ENCODE measurements at places on chromosomes 6 and 20. TPM values are rescaled to one million over a fixed set of nuclear protein-coding genes. Genes with fewer than 3 reads are reported as not detected.

DNA sequence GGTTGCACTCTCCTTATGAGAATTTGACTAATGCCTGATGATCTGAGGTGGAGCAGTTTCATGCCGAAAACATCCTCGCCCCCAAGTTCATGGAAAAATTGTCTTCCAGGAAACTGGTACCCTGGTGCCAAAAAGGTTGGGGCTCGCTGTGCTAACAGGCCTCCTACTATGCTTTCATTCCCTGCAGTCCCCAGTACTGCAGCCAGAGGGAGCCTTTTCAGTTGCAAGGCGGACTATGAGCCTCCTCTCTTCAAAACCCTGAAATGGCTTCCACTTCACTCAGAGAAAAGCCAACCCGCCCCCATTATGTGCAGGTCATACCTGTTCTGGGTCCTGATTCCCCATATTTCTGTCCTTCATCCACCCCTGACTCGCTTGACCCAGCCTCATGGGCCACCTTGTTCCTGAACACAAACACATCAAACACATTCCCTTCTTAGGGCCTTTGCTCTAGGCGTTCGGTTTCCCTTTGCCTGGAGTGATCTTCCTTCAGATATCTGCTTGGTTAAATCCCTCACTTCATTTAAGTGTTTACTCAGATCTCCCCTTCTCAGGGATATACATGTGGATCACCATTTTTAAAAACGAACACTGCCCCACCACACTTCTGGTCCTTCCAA, 173.7 kb downstream of the PHACTR1 start:
- DNase-seq, result no peak

GRCh38 chr6:154370545-154370944, 13.9 kb upstream of the IPCEF1 start:
- no peak for DNase-seq

- DNase-seq, result no peak
These were observed 15.0 kb downstream of the ACSS2 start for GRCh38 chr20:34891166-34892062.

DNA sequence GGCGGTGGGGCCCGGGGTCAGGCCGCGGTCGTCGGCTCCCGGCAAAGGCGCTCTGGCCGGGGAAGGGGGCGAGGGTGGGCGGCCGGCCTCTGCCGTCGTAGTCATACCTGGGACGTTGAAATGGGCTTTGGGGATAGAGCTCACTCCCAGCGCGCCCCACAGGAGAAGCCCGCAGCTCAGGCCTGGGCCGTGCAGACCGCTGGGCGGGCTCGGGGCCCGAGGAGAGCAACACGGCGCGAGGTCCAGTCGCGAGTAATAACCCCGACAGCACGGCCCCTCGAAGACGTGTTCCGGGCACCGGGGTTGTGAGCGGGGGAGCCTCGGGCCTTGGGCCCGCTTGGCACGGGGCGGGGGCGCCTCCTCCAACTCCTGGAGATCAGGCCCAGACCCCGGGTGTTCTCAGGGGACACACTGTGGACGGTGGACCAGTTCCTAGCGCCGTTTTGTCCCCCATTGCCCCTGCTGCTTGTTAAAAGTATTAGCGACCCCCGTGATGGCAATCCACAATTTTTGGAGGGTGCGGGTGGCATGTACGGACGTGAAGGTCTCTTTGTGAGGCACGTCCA, 10.9 kb downstream of the FOXC1 start:
- no peak for DNase-seq

GRCh38 chr20:25251019-25251418, 3.1 kb downstream of the PYGB start:
- no peak for DNase-seq

DNA sequence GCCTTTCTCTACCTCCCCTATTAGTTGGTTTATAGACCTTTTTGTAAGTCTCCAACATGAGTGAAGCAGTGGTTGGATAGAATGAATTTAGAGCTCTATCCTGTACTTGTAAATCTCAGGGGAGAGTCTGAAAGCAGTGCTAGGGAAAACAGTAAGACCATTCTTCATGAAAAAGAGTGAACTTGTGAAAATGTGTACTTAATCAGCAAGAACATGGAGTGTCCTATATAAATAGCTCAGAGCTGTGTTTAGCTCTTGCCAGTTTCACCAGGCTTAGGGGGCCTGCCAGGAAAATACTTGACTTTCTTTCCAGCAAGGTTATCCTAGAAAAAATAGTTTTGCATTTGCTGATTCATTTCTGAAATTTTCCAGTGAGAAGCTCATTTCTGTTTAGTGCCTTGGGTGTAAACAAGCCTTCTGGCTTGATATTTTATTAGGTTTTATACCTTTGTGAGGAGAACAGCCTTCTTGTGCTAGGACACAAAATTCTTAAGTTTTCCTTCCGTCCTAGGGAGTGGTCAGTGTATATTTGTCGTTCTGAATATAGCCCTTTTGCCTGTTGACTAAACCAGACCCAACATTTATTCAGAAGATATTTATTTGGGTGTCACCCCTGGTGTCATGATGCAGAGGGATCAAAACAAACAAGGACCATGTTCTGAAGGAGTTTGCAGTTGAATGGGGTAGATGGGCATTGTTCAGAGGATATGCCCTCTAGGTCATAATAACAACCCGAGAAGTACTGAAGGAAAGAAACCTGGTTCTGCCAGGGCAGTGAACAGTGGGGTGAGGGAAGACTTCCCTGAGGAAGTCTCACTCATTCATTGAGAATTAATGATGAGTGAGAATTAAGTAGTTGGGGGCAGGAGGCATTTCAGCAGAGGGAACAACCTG, 7.6 kb downstream of the ARFGEF2 start:
- DNase-seq, result no peak

The DNMT3B gene
- total RNA-seq, result 2.1 TPM

All from sciatic nerve (tissue), 2 donors.